Left colon (tissue), 2 donors: ENCODE measurements at places on chromosomes 2 and 18. TPM values are rescaled to one million over a fixed set of nuclear protein-coding genes. Genes with fewer than 3 reads are reported as not detected.

Gene ANKRD36
- total RNA-seq: 23.2 TPM

Gene HAAO
- 19.2 TPM for total RNA-seq

Gene ST6GAL2
- total RNA-seq: 1.8 TPM

Gene MBD1
- 66.4 TPM for total RNA-seq

Gene HMSD
- total RNA-seq: not detected

DNA sequence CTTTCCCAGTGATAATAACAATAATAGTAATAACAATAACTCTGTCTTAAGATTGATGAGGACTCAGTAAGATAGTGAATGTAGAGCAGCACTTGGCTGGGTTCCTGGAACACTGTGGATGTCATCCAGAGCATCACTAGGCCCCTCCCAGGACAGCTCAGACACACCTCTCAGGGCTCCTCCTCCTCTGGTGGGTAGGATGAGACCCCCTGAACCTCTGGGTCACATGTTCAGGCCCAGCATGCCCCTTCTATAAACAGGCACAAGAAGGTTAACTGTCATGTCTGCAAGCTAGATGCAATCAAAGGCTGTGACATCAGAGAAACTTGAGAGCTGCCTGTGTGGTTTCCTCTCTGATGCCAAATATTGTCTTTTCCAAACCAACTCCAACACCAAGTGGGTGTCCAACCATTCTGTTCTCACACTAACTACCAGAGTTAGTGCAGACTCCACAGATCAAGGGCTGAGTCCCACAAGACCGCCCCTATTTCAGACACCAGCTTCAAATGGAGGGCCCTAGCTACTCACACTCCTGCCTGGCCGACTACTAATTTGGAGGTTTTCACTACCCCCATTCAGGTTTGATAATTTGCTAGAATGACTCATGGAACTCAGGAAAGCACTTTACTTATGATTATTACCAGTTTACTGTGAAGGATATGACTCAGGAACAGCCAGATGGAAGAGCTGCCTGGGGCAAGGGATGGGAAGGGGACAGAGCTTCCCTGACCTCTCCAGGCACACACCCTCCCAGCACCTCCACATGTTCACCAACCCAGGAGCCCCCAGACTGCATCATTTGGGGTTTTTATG lies 46.4 kb upstream of the BZW1 start:
- no peak for DNase-seq

GRCh38 chr2:18272148-18272494 lies 288.3 kb downstream of the RDH14 start:
- no peak for DNase-seq

DNA sequence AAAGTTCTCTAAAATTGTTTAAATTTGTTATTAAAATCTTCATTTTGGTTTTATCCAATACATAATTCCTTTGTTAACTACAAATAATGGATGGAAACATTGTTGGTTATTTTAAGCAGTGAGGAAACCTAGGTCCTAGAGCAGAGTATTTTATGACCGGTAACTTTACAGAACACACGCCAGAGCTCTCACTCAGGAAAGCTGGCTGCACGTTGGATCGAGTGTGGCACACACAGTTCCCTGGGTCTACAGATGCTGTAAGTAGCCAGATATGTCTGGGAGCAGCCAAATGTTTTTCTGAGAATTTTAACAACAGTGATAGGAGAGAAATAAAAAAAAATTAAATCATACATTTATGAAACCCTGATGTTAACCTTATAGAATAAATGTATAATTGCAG lies 264.4 kb downstream of the ZNF407 start:
- DNase-seq: no peak

DNA sequence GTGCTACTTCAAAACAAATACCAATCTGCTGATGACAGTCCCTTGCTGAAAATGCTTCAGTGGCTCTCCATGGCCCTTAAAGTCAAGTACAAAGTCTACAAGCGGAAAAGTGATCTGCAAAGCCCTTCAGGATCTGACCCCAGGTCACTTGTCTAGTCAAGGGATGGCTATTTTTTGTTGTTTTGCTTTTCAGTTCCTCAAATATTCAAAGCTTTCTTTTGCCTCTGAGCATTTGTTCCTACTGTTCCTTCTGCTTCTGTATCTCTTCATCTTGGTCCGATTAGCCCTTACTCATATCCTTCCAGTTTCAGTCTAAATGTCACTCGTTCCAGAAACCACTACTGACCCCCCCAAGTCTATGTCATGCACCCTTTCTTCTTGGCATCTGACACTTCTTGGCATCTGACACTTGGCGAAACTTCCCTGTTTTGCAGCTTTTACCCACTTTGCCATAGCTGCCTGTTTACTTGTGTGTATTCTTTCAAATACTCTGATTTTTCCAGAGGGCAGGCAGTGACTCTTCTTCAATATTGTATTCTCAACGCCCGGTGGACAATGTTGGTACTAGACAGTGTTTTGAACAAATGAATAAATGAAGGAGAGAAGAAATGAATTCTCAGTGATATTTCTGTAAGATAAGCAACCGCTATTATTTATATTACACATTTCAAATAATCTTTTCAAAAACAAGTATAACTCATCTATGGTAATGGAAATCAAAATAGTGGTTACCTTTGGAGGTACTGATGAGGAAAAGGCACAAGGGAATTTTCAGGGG lies 175.9 kb upstream of the FN1 start:
- DNase-seq: no peak

GRCh38 chr2:148292431-148292830 lies 271.5 kb downstream of the MBD5 start:
- no peak for DNase-seq

DNA sequence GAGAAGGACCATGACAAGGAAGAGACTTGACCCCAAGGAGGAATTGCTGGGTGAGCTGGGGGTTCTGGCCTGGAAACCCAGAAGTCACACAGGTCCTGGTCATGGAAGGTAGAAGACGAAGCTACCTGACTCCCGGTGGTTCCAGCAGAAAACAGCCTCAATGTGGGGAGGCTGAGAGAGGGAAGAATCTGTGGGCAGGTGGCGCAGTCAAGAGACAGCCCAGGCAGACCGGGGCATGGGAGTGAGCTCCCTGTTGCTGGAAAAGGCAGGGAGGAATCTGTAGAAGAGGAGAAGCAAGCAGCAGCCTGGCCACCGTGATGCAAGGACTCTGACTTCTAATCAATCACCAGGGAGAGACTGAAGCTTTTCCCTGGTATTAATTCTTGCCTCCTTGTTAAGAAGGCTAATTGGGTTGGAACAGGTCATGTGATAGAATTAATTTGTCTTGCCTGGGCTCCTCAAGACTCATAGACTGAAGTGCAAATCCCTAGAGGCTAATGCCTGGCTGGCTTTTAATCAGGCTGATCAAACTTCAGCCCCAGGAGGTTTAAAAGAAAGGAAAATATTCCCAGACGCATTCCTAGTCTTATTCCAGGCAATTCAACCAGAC lies 30.1 kb downstream of the CNGA3 start:
- no peak for DNase-seq

- DNase-seq: no peak
These were observed 164.6 kb upstream of the DCC start for GRCh38 chr18:52175406-52175805.

- DNase-seq: no peak
These were observed 130.4 kb downstream of the SPTBN1 start for GRCh38 chr2:54586494-54586893.

DNA sequence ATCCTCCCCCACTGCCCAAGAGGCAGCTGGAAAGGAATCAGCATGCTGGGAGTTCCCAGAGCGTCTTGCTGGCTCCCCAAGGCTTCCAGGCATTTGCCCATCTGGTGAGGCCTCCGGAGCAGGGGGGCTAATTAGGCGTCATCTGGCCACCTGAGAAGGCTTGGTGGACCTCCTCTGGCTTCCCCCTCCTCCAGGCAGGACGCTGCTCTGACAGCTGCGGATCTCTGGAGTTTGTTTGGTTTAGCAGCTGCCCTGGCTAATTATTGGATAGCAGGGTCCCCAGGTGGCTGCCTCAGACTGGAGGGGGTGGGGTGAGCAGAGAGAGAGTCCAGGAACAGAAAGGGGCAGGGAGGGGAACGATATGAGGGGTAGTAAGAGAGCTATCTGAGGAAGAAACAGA lies 425.2 kb upstream of the MEX3C start:
- no peak for DNase-seq

- DNase-seq: no peak
These were observed 961.6 kb upstream of the LRRTM1 start for GRCh38 chr2:81266106-81266505.

- DNase-seq: no peak
These were observed 379.9 kb downstream of the NBAS start for GRCh38 chr2:15181092-15181745.

GRCh38 chr2:215429424-215429823 lies 6.4 kb downstream of the FN1 start:
- no peak for DNase-seq

GRCh38 chr18:52395146-52395852 lies 55.3 kb downstream of the DCC start:
- no peak for DNase-seq

GRCh38 chr18:79739440-79739778 lies 58.3 kb upstream of the KCNG2 start:
- DNase-seq: no peak

GRCh38 chr18:57603871-57604270 lies 17.4 kb upstream of the FECH start:
- no peak for DNase-seq

- DNase-seq: no peak
These were observed 307.5 kb upstream of the HS6ST1 start for GRCh38 chr2:128625963-128626759.

DNA sequence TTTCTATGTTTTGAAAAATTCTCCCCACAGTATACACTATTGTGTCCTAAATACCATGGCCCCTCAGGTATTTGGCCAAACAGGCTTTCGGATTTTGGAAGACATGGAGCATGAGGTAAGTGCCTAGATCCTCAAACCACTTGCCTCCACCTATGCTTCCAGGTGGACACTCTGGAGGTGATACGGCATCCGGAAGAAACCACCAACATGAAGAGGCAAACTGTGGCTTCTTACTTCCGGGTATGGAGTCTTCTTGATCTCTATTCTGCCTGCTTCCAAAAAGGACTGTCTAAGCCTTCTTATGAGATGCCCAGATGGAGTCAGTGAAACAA lies 252.0 kb upstream of the SP5 start:
- no peak for DNase-seq

DNA sequence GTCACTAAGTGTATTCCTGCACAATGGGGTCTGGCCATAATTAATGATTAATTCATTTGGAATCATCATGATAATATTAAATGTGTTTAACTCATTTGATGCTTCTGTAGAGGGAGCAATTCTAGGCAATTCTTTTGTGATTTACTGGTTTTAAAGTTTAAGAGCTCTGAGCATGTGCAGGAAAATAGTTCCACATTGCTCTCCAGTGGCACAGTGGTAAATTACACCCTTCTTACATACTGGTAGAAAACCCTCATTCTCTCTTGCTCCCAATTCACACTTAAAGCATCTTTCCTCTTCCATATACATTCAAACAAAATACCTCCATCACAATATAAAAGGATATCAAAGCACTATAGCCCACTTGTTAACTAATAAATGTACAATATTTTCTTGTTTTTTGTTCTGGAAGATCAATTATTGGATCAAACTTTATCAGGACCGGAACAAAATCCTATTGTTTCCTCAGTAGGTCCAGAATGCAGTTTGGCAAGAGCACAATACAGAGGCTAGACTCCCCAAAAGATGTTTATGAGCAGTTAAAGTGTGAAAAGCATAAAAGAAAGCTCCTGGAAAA lies 844.3 kb downstream of the MBD2 start:
- DNase-seq: no peak

DNA sequence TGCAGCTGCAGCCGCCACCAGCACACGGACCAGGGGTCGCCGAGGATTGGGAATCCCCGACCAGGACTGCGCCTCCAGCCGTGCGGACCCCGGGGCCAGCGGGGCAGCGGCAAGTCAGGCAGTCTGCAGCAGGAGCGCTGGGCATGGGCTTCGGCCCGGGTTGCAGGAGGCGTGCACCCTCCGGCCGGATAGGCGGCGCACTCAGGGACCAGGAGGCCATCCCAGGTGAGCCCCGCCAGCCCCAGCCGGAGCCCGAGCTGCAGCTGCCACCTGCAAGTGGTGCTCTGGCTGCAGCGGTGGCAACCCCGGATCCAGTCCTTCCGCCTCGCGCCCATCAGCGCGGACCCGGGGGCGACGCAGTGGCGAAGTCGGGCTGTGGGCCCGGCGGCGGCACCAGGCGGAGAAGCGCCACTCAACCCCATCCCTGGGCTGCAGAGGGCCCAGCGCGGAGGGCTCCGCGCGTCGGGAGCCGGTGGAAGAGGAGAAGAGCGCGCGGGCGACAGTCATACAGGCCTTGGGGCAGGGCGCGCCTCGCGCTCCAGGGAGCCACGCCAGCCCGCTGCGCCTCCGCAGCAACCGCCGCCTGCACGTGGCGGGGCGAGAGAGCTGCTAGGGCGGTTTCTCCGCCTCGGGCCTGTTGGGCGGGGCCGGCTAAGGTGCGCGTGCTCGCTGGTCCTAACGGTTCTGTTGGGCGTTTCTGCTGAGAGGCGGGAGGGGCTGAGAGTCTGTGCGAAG lies 73.8 kb downstream of the RPIA start:
- DNase-seq: peak; percentile 71

GRCh38 chr2:218329027-218329825 lies 27.4 kb upstream of the CATIP start:
- no peak for DNase-seq

GRCh38 chr18:27372386-27372785 lies 187.3 kb upstream of the CHST9 start:
- DNase-seq: no peak

- DNase-seq: no peak
These were observed 11.6 kb upstream of the OLA1 start for GRCh38 chr2:174259981-174260380.

DNA sequence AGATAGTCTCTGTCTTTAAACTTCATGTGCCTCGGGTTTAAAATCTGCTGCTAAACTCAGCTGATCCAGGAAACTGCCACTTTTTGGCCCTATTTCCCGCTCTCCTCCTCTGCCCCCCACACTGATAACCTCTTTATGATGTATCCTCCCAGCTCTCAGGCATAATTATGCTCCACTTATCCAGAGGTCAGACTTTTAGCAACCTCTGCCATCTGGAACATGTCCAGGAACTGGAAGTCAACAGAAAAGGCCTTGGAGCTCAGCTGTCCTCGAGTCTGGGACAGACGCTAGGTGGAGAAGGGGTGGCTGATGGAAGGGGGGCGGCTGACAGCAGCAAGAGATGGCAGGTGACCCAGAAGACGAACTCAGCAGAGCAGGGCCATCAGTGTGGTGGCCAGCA lies 41.2 kb downstream of the ASAP2 start:
- DNase-seq: peak; percentile 73

GRCh38 chr2:1979569-1979968 lies 235.3 kb upstream of the PXDN start:
- no peak for DNase-seq
